ENCODE measurements at places on chromosomes 7 and 10.

DNA sequence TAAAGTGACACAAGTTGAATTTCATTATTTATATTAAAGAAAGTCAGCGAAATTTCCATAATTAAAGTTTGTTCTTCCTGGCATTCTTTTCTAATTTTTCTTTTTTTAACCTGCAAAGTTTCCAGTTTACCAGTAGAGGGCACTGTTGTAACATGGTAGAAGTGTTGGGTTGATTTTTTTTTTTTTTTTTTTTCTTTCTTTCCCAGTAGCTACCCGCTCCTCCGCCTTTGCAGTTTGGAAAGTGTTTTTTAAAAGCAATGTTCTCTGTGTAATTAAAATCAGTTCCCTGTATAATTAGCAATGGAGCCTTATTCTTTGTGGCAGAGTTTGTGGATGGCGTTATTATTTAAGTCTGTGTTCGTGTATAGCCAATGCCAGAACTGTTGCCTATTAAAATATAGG, 53.7 kb downstream of the TAF3 start:
- DNase-seq: no peak

- DNase-seq: no peak
Measured at GRCh38 chr7:83504330-83504729, 144.6 kb downstream of the SEMA3E start.

- DNase-seq: no peak
Measured at GRCh38 chr10:34626158-34626880, 188.8 kb downstream of the PARD3 start.

- no peak for DNase-seq
Measured at GRCh38 chr10:71143170-71143569, 69.2 kb upstream of the UNC5B start.

DNA sequence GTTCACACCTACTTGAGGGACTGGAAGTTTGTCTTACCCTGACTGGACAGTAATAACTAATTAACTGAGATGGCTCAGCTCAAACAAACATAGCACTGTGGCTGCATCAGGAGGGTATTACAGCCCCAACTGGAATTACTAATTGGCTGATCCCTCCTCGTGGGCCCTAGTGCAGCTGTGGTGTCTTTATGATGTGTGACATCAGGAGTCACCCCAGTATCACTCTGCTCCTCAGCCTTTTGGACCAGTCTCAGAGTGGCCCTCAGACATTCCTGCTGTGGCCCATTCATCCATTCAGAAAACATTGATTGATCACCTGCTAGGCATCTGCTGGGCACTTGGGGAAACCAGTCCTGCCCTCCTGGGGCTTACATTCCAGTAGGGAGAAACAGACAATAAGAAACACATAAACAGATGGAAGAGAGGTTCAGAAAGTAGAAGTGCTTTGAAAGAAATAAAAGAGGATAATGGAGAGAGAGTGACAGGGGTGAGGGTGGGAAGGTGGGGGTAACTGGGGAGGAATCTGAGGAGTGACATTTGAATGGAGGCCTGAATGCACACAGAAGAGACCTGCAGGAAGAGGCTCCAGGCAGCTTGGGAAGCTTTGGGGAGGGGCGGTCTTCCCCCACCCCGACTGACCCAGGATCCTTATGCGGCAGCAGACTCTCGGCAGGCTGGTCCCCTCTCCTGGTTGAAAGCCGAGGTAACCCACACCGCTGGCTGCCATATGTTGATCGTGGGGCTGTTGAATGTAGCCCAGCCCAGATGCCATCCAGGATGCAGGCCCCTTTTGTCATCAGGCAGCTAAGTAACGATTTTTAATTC, 113.1 kb downstream of the C10orf105 start:
- no peak for DNase-seq

- DNase-seq: no peak
Measured at GRCh38 chr10:114709984-114710383, 51.9 kb upstream of the ABLIM1 start.

GRCh38 chr10:4704034-4704545, 121.9 kb upstream of the AKR1E2 start:
- DNase-seq: no peak

DNA sequence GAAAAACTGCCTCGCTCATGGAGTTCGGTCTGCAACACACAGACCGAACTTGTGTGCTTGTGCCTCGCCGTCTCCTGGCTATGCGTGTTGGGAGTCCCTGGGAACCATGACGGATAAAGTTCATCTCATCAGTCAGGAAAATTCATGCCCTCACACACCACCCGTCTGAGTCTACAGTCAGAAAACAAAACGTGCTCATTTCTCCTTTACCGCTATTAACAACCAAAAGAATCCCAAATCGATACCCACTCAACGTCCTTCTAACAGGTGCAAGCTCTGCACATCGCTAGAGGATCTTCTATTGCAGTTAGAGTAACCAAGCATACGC, 13.6 kb downstream of the CNPY1 start:
- no peak for DNase-seq
